ENCODE measurements at places on chromosomes 4 and X. TPM values are rescaled to one million over a fixed set of nuclear protein-coding genes. Genes with fewer than 3 reads are reported as not detected.

The QDPR gene
- 19.3 TPM for total RNA-seq

The GPR82 gene
- not detected for total RNA-seq

- DNase-seq = no peak
These were observed 64.8 kb downstream of the ADRA2C start for GRCh38 chr4:3830774-3831528.

DNA sequence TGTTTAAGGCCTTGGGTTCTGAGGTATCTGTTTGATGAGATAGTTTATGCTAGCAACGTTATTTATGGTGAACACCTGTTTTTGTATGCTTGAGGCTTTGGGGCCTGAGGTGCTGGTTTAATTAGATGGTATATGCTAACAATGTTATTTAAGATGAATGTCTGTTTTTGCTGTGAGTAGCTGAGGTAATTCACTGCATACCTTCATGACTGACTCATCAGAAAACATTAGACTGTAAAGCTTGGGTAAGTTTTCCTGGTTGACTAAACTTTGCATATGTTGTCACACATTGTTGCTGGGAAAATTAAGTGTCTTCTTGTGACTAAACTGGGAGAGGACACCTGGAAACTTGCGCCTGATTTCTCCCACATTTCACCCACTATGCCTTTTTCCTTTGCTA is 1026.6 kb downstream of the RAPGEF2 start:
- DNase-seq = peak; percentile 97

GRCh38 chrX:39930786-39931528 is 166.8 kb downstream of the BCOR start:
- no peak for DNase-seq
